Stimulated activated CD4-positive, alpha-beta T cell treated with anti-CD3 and anti-CD28 coated beads, Interleukin-15, amount 100 ng/mL, for 24 hours (primary cell): ENCODE measurements at places on chromosomes 6 and 20.

DNA sequence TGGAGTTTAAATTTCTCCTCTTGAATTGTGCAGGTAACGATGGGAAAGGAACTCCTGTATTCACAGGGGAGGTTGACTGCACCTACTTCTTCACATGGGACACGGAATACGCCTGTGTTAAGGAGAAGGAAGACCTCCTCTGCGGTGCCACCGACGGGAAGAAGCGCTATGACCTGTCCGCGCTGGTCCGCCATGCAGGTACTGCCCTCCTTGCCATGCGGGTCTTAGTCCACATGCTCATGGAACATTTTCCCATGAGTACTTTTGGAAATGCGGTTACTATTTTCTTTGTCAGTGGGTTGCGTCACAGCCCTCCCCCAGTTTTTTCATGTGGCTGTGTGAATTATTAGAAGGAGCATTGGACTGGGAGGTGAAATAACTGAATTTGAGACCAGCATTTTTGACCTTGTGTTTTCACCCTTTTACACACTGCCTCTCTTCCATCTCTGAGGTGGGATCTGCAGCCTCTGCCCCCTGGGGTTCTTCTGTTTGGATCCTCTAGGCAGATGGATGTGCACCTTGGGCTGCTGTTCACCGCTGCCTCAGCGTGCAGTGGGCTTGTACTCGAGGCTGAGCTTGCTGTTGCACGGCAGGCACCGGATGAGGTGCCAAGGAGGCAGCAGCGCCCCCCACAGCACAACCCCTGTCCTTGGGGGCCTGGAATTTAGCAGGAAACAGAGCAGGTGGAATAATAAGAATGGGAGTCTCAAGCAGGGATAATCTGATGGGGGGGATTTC lies 71.8 kb downstream of the IGF2R start:
- DNase-seq, result no peak

DNA sequence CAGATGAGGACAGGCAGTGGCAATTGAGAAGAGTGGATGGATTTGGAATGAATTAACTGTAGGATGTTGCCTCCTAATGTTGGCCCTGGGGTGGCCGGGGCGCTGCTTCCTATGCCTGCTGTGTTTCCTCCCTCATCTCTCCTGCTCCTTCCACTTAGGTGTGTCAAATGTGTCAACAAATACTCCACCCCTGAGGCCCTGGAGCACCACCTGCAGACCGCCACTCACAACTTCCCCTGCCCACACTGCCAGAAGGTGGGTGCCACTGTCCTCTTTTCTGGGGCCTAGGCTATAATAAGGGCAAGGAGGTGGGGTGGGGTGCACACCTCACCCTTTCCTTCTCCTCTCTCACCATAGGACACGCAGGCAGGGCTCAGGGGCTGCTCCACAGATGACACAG lies 30.0 kb upstream of the CHMP4B start:
- no peak for DNase-seq

GRCh38 chr20:58950603-58951002 lies 30.5 kb upstream of the NELFCD start:
- no peak for DNase-seq

DNA sequence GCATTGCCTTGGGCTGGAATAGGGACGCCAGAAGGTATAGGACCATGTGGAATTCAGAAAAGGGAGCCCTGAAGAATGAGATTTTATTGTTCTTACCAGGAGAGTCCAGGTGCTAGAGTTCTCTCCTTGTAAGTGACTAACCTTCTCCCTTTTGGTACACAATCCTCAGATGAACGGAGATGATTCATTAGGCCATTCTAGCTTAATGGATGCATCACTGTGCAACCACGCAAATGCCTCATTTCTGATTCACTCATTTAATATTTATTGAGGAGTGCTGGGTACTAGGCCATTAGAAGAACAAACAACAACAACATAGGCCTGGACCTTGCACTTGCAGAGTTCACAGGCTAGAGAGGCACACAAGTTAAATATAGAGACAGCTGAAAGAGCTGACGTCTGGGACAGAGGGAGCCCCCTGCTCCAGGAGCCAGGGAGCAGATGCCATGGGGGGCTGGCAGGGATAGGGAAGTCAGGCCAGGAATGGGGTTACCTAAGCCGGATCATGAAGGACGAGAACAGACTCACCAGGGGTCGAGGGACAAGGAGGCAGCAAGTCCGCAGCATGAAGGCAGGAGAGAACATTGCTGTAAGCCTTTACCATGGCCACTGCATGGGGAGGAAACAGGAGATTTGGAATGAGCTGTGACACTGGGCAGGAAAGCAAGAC lies 179.5 kb upstream of the AKAP12 start:
- no peak for DNase-seq

GRCh38 chr20:17590245-17590644 lies 20.4 kb downstream of the DSTN start:
- DNase-seq, result no peak

GRCh38 chr6:122347280-122347679 lies 52.2 kb upstream of the HSF2 start:
- no peak for DNase-seq

GRCh38 chr6:491233-491632 lies 99.7 kb downstream of the IRF4 start:
- peak; percentile 75 for DNase-seq

- DNase-seq, result no peak
Observed at GRCh38 chr20:18058661-18059467, 1.1 kb upstream of the OVOL2 start.

DNA sequence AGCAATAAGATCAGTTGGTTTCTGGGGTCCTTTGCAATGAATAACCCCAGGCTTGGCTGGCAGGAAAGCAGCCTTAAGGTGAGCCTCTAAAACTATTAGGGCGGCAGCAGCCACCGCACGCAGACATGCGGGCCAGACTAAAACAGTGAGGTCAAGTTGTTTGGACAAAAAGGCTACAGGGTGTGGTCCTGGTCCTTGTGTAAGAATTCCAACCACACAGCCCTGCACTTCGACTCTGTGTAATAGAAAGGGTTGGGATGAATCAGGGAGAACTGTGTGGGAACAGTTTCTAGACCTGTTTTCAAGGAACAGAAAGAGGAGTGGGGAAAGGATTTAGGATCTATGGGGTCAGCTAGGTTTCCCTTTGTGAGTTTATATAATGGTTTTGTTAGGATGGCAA lies 237.6 kb downstream of the SMOC2 start:
- no peak for DNase-seq

- DNase-seq, result no peak
Observed at GRCh38 chr20:63766695-63767426, 27.3 kb downstream of the SLC2A4RG start.

- peak; percentile 14 for DNase-seq
Observed at GRCh38 chr6:21402368-21402767, 191.2 kb upstream of the SOX4 start.

DNA sequence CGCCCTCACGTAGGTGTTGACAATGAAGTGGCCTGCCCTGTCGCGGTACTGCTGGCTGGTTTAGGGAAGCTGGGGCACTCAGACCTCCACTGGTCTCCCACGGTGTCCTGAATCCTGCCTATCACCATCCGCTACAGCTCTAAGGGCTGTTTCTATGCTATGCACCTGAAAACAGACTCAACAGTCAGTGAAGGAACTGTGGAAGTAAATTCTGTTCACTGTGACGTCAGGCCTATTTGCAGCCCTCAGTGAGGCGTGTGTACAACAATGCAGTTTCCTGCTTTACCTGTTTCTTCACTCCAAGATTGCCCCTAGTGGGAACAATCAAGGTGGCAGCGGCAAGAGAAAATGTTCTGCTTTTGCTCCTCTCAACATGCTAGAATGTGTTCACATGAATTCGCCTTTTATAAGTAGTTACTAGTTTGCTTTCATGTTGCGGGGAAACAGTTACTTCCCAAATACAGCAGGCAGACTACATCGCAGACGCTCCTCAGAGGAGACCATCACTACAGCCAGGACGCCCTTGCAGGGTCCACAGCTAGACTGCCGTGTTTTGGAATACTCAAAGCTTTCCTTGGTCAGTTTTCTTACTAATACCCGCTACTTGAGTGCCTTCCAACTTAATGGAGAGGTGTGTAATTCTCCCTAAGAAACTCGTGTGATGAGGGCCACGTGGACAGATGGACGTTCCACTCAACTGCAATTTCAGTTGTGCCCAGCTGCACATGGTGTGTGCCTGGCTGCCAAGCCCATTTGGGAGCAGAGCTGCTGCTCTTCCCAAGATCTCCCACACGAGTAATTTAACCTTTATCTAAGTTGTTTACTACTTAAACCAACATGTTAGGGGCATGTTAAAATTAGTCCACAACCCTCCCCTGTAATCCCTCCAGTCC lies 25.4 kb downstream of the DIDO1 start:
- no peak for DNase-seq

DNA sequence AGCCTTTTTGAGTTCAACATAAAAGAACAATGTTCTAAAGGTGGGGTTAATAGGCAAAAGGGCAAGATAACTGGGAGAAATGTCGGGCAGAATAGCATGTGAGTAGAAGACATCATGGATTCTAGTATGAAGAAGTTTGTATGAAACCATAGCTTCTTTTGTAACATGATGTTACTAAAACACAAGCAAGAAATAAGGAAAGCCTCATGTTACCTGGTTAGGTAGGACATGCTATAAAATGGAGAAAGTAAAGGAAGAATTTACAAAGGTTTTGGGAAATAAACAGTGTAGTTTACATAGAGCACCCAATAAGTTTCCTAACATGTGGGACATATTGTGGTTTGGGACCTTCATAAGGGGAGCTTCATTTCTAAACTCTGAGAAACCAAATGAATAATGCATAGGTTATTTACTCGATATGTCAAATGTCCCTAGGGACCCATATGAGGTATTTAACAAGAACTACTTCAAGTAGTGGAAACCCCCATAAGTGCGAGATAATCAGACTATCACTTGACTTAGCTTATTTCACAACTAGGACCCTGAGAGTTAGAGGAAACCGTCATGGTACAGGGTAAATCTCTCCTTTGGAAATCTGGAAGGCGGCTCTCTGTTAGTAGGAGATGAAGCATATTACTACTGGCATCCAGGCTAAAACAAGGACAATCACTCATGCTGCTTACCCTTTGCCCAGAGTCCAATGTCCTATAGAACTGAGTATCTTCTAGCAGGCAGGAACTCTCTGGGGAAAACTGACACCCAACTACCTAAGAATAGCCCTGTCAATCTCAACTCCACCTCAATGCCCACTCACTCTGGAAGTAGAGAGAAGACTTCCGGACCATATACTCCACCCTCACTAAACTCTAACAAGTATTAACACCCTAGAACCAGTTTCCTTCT lies 57.5 kb downstream of the ILRUN start:
- DNase-seq, result no peak

GRCh38 chr6:122878796-122879195 lies 89.7 kb downstream of the SMPDL3A start:
- no peak for DNase-seq

DNA sequence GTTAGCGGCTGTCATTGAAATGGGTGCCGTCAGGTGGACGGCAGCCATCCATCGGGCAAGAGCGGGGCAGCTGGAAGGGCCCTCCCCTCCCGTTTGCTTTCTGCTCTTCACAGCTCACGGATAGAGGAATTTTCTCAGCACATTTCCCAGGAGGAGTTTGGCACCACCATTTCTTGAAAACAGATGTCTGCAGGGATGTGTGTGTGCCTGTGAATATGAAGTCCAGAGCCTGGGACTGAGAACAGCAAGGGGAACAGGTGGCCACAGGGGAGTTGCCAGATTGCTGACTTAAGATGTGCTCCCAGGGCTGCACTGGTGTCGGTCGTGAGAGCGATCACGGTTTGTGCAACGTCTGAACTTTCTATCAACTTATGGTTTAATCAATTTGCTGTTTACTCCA lies 22.1 kb upstream of the ECI2 start:
- no peak for DNase-seq

DNA sequence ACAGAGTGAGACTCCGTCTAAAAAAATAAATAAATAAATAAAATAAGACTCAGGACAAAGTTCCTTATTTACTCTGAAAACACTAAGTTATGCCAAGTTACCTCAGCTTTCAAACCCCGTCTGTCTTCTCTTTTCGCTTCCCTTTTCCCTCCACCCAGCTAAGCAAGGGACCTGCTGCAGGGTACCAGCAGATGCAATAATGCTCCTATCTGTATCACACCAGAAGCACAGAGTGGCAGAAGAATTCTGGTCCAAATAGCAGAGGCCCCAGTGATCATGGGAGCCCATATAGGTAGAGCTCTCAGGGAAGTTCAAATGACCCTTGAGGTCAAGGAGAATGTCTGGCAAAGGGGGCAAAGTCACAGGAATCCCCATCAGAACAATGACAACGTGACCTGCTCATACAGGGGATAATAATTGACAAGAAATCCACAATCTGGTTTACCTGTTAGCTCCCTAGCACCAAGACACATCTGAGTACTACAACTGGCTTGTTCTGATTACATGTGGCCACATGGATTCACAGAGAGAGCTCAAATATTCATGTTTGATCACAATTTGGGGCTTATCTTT lies 8.7 kb downstream of the GCM1 start:
- DNase-seq, result no peak

DNA sequence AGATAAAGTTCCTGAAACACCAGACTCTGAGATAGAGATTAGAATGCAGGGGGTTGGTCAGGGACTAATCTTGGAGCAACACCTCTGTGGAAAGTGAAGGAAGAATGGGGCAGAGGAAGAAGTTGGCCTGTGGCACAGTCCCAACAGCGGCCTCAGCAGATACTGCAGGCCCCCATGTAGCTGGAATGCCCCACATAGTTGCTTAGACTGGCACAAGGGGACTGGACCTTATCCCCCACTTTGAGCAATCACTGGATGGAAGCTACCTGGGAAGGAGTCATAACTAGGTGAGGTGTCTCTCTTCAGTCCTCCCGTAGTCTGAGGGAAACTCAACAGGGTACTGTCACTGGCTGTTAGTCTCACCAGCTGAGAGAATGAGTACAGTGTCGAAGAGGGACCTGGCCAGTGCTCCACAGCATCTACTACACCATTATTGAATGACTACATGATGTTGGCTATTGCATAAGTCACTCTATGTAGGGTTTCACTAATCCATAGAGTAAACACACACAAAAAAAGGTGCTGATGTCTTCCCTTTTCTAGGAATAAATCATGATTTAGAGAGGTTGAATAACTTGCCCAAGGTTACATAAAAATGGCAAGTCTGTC lies 47.5 kb downstream of the ADGRG6 start:
- DNase-seq, result no peak

GRCh38 chr6:151108548-151108947 lies 131.2 kb upstream of the AKAP12 start:
- DNase-seq, result no peak

- DNase-seq, result no peak
Observed at GRCh38 chr6:151452750-151453427, 963 bp upstream of the RMND1 start.

DNA sequence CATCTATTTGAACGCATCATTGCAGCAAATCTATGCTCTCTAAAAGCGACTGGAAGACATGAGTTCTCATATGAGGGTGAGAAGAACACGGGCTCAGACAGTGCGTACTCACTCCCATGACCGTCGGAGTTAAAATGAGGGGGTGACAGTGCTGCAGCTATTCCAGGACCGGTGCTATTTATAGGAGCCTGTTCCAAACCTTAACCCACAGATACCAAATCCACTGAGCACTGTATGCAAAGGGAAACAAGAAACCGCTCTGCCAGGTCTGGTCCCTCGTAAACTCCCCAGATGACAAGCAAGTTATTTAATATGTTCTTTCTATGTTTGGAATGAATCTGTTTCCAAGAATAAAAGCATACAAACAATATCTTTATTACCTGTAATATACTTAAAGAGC lies 22.9 kb downstream of the PPP1R3G start:
- no peak for DNase-seq

GRCh38 chr6:1279065-1279464 lies 32.8 kb upstream of the FOXQ1 start:
- no peak for DNase-seq

- DNase-seq, result no peak
Observed at GRCh38 chr20:52497731-52498130, 306.2 kb upstream of the ZFP64 start.

- DNase-seq, result no peak
Observed at GRCh38 chr6:118494091-118494490, 54.0 kb upstream of the PLN start.
